Bone marrow (tissue), 2 donors: ENCODE measurements at places on chromosomes 1 and 21.

DNA sequence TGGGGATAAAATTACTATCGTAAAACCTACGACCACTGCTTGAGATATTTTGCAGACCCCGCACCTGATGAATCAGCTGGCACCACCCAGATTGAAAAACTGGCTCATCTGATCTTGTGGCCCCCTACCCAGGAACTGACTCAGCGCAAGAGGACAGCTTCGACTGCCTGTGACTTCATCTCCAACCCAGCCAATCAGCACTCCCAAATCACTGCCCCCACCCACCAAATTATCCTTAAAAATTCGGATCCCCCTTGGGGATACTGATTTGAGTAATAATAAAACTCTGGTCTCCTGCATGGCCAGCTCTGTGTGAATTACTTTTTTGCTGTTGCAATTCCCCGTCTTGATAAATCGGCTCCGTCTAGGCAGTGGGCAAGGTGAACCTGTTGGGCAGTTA, 81.4 kb downstream of the EDEM3 start:
- DNase-seq, result no peak

- no peak for DNase-seq
Observed at GRCh38 chr1:236535662-236536161, 11.9 kb downstream of the LGALS8 start.

DNA sequence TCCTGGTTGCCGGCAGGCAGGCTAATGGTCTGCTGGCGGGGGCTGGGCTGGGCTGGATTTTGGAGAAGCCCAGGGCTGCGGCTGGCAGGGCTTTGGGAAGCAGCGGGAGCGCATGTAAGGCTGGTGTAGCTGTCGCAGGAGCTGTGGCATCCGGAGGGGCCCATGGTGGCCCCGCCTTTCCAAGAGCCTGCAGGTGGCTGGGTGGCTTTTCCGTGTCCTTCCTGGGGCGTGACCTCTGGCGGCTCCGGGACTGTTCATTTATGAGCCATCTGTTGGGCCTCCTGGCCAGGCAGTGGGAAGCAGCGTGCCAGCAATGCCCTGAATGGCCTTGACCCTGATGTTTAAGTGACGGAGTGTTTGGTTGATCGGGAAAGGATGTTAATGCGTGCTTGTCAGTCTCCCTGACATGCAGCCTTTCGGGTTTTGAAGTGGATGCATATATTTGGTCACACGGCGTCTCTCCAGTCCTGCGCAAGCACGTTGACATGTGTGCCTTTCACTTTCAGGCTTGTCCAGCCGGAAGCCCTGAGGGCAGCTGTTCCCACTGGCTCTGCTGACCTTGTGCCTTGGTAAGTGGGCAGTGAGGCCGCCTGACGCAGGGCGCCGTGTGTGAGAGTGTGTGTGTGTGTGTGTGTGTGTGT, 38.5 kb downstream of the AGPAT3 start:
- no peak for DNase-seq

GRCh38 chr1:25523542-25523941, 19.9 kb upstream of the LDLRAP1 start:
- no peak for DNase-seq

- DNase-seq, result no peak
Observed at GRCh38 chr1:109668123-109668775, 392 bp downstream of the GSTM2 start.

GRCh38 chr1:7652515-7653098, 118.5 kb upstream of the VAMP3 start:
- DNase-seq, result no peak

DNA sequence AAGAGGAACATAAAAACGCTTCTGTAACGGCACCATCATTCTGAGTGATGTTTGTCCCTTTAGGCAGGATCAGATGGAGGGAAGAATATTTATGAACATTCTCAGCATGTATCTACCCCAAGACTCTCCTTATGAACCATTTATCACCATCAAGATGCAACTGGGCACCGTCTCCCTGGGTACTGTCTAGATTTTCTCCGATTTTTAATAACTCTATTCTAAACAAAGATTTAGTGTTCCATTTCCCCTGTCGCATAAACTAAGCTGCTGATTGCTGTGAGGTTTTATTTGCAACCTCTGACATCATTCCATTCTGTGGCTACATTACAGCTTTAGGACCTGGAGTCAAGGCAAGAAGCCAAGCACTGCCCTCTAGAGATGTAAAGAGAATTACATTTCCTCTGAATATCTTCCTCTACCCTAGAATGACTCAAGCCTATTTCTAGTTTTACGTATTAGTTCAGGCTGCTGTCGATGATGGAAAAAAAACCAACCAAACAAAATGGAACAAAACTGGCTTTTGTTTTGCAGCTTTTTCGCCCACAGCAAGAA, 130.1 kb upstream of the MAP1LC3C start:
- no peak for DNase-seq
